ENCODE measurements at places on chromosomes 5 and 9. TPM values are rescaled to one million over a fixed set of nuclear protein-coding genes. Genes with fewer than 3 reads are reported as not detected.

DNA sequence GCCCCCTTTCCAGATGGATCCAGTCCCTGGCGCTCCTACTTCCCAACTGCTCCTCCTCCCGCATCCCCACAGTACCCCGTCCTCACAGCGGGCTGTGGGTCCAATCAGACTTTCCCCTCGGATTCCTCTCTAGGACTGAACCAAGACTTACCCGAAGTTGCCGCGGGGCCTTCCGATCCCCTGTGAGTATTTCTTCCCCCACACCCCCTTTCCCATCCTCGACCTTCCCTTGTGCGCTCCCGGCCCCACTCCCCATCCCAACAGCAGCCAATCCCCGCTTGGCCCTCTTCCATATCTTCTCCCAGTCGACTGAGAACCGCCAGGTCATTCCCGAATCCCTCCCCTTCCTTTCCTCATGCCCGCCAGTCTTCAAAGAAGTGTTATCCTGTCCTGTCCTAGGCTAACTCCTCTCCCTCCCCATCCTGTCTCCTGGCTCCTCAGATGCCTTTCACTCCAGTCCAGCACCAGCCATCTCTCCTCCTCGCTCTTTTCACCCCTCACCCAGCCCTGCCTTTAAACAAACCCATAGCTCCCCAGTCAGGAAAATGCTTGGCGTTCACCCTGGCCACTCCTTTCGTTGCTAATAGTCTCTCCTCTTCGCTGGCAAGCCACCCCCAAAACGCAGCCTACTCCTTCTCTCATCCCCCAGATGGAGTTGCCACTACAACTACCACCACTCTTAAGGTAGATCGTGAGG, 646 bp downstream of the SWI5 start:
- H3K27ac ChIP-seq: peak overlapping the region; percentile 90
- peaks cover 5% of the 10 kb centered on the region for H3K36me3 ChIP-seq
- H3K4me1 ChIP-seq: peaks cover 44% of the 10 kb centered on the region
- no peaks in the 10 kb centered on the region for H3K27me3 ChIP-seq
- peak overlapping the region; percentile 93 for H3K4me3 ChIP-seq

DNA sequence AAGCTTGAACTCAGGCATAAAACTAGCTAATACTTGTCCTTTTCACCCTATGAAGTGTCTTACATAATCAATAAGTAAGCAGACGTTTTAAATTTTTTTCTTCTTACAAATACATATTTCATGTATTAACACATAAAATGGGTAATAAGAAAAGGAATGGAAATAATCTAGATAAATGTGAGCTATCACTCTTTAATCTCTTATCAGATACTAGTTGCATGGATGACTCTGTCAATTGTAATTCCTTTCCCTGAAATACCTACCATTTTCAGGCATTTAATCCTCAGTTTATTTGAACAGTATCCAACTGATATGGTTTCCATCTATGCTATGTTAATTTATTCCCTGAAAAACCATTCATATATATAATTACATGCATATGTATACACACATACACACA, 166.0 kb upstream of the RGS7BP start:
- no peak overlapping the region for H3K4me3 ChIP-seq
- no peak for DNase-seq
- H3K4me1 ChIP-seq: no peaks in the 10 kb centered on the region
- no peaks in the 10 kb centered on the region for H3K27me3 ChIP-seq
- no peak overlapping the region for H3K27ac ChIP-seq
- no peaks in the 10 kb centered on the region for H3K36me3 ChIP-seq

DNA sequence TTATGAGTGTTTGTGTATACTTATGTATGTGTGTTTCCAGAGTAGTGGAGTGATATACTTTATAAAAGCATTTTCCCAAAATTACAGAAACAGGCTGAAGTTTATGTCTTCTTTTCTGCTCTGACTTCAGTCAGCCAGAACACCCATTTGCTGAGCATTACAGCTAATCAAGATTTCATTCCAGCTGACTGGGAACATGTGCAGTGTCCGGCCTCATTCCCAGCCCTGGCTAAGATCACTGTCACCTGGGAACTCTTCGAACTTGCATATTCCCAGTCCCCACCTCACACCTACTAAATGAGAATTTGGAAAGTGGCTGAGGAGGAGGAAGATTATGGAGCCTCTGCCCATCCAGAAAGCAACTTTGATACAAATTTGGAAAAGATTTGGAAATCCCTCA, 90.8 kb upstream of the PRRC1 start:
- no peak overlapping the region for H3K4me3 ChIP-seq
- no peaks in the 10 kb centered on the region for H3K36me3 ChIP-seq
- H3K4me1 ChIP-seq: no peaks in the 10 kb centered on the region
- no peak overlapping the region for H3K27ac ChIP-seq

GRCh38 chr9:36976371-36977030, 57.6 kb downstream of the PAX5 start:
- H3K4me1 ChIP-seq: no peaks in the 10 kb centered on the region
- H3K4me3 ChIP-seq: no peak overlapping the region
- no peak overlapping the region for H3K27ac ChIP-seq
- H3K27me3 ChIP-seq: no peaks in the 10 kb centered on the region
- no peaks in the 10 kb centered on the region for H3K36me3 ChIP-seq

- no peaks in the 10 kb centered on the region for H3K27me3 ChIP-seq
- DNase-seq: no peak
- H3K36me3 ChIP-seq: no peaks in the 10 kb centered on the region
- H3K4me1 ChIP-seq: peaks cover 63% of the 10 kb centered on the region
- H3K4me3 ChIP-seq: peak overlapping the region; percentile 80
Observed at GRCh38 chr9:93097511-93098201, 1.6 kb downstream of the CARD19 start.

DNA sequence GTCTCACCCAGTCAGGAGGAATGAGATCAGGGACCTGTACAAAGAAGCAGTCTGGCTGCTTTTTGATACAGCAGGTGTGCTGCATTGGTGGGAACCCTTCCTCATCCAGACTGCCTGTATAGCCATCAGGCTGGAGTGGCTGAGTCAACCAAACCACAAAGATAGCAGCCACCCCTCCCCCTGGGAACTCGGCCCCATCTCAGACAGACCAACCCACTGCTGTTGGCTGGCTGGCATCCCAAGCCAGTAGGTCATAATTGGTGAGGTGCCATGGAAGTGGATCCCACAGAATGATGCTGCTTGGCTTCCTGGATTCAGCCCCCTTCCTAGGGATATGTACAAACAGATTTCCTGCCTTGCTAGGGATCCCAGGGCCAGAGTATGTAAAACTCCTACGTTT, 60.9 kb downstream of the YTHDC2 start:
- H3K4me3 ChIP-seq: no peak overlapping the region
- no peak for DNase-seq
- no peaks in the 10 kb centered on the region for H3K27me3 ChIP-seq
- no peak overlapping the region for H3K27ac ChIP-seq

- no peaks in the 10 kb centered on the region for H3K27me3 ChIP-seq
- H3K4me3 ChIP-seq: no peak overlapping the region
- DNase-seq: no peak
- H3K4me1 ChIP-seq: no peaks in the 10 kb centered on the region
- peaks cover 5% of the 10 kb centered on the region for H3K36me3 ChIP-seq
Observed at GRCh38 chr5:131288328-131288727, 24.5 kb downstream of the CDC42SE2 start.

GRCh38 chr9:85741095-85741874, 469 bp downstream of the AGTPBP1 start:
- H3K36me3 ChIP-seq: no peaks in the 10 kb centered on the region
- H3K27me3 ChIP-seq: peaks cover 3% of the 10 kb centered on the region
- H3K4me3 ChIP-seq: peak overlapping the region; percentile 91
- peak overlapping the region; percentile 84 for H3K27ac ChIP-seq
- DNase-seq: no peak

DNA sequence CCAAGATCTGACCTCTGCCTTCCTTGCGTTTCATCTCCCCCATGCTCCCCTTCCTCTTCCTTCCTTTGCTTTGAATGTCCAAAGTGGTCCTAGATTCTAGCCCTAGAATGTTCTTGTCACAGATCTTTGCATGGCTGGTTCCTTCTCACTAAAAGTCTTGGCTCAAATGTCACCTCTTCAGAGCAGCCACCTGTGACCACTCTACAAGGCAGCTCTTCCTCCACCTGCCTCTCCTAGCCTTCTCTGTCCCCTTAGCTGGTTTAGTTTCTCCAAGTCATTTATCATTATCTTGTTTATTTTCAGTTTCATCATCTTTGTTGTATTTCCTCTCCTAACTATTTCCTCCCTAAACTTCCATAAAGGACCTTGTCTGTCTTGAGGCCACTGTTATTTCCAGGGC, 7.1 kb upstream of the OCLN start:
- H3K4me3 ChIP-seq: no peak overlapping the region
- DNase-seq: no peak
- H3K36me3 ChIP-seq: no peaks in the 10 kb centered on the region
- no peaks in the 10 kb centered on the region for H3K27me3 ChIP-seq
- H3K27ac ChIP-seq: no peak overlapping the region

DNA sequence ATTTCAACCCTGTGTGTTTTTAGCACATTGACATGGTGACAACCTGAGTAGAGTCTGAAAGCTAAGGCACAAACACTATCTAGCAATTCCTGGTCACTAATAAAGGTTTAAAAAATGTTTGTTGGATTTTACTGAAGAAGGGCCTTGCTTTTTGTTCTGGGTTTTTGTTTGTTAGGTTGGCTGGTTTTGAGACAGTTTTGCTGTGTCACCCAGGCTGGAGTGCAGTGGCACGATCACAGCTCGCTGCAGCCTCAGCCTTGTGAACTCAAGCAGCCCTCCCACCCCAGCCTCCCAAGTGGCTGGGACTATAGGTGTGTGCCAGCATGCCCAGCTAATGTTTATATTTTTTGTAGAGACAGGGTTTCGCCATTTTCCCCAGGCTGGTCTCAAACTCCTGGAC, 39.0 kb downstream of the PRKACG start:
- H3K27ac ChIP-seq: no peak overlapping the region
- H3K36me3 ChIP-seq: no peaks in the 10 kb centered on the region
- peak overlapping the region; percentile 7 for H3K4me3 ChIP-seq
- H3K4me1 ChIP-seq: peaks cover 5% of the 10 kb centered on the region

DNA sequence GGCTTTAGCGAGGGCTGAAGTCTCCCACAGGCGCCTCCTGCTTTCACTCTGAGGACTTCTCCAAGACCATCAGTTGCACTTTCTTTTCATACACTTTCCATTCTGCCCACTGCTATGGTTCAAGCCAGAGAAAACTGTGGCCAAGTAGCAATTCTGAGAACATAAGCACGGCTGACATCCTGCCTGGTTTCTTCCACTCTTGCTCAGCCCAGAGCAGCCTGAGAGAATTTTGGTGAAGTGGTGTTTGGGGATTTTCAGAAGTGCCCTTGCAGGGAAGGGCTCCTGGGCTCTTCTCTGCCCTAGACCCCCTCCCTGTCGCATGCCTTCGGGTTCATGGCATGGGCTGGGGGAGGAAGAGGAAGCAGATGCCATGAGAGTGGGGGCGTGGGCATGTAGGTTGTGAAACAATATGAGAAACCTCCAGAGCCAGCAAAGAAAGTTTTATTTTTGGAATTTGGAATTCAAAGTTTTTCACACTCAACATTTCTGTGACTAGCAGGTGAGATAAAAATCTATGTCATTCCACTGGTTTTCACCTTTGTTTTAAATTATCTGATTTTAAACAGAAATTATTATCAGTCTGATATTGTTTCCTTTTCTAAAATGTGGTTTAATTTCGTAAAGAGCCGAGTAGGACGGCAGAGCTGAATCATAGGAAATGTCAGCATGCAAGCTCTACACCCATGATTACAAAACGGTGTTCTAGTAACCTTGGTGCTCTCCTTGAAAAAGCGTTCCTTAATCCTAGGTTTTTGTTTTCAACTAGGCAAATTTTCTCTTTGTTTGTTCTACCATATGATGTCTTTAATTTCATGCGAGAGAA, 27.8 kb upstream of the TNFSF8 start:
- H3K4me3 ChIP-seq: no peak overlapping the region
- DNase-seq: no peak
- no peaks in the 10 kb centered on the region for H3K4me1 ChIP-seq

DNA sequence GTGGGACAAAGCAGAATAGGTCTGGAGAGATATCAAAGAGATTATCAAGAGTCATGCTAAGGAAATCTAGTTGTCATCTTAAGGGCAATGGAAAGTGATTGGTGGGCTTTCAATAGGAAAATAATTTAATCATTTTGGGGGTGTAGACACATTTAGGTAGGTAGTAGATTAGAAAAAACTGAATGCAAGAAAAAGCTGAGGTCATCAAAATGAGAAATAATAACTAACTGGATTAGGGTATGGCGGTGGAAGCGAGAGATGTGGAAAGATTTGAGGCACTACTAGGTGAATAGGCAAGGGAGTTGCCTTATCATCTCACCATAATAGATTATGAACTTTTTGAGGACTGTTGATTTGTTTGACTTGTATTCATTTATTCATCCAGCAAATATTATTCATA, 393.2 kb upstream of the ZNF608 start:
- no peaks in the 10 kb centered on the region for H3K36me3 ChIP-seq
- H3K4me3 ChIP-seq: no peak overlapping the region
- DNase-seq: no peak
- H3K27ac ChIP-seq: no peak overlapping the region
- H3K27me3 ChIP-seq: no peaks in the 10 kb centered on the region
- H3K4me1 ChIP-seq: peaks cover 9% of the 10 kb centered on the region

DNA sequence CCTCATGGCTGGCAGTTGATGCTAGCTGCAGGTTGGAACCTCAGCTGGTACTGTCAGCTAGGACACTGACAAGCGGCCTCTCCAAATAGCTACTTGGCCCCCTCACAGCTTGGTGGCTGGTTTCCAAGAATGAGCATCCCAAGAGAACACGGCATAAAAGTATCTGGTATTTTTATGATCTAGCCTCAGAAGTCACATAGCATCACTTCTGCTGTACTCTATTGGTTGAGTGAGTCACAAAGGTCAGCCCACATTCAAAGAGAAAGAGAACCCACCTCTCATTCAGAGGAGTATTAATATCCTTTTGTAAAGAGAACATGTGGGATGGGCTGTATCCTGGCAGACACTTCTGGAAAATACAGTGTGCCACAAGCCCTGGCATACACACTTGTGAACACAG, 6.0 kb upstream of the SIL1 start:
- DNase-seq: no peak
- H3K4me3 ChIP-seq: no peak overlapping the region
- no peak overlapping the region for H3K27ac ChIP-seq
- H3K27me3 ChIP-seq: no peaks in the 10 kb centered on the region

- H3K36me3 ChIP-seq: no peaks in the 10 kb centered on the region
- H3K27me3 ChIP-seq: no peaks in the 10 kb centered on the region
Observed at GRCh38 chr5:78781611-78782286, 133.2 kb upstream of the LHFPL2 start.

GRCh38 chr9:89529243-89530035, 31.5 kb upstream of the SEMA4D start:
- no peak for DNase-seq
- H3K27me3 ChIP-seq: no peaks in the 10 kb centered on the region
- no peaks in the 10 kb centered on the region for H3K36me3 ChIP-seq
- H3K4me3 ChIP-seq: no peak overlapping the region

- H3K36me3 ChIP-seq: no peaks in the 10 kb centered on the region
- no peaks in the 10 kb centered on the region for H3K27me3 ChIP-seq
- no peak for DNase-seq
- no peaks in the 10 kb centered on the region for H3K4me1 ChIP-seq
- no peak overlapping the region for H3K27ac ChIP-seq
- H3K4me3 ChIP-seq: no peak overlapping the region
Observed at GRCh38 chr5:171623551-171624097, 162.0 kb upstream of the SMIM23 start.

Gene MLANA
- not detected for total RNA-seq

Gene TRPM6
- total RNA-seq: 1.8 TPM
